ENCODE measurements at places on chromosomes 3 and 15. TPM values are rescaled to one million over a fixed set of nuclear protein-coding genes. Genes with fewer than 3 reads are reported as not detected.
A peak's percentile ranks its signal among the peaks of the same experiment; 100 is the strongest.

DNA sequence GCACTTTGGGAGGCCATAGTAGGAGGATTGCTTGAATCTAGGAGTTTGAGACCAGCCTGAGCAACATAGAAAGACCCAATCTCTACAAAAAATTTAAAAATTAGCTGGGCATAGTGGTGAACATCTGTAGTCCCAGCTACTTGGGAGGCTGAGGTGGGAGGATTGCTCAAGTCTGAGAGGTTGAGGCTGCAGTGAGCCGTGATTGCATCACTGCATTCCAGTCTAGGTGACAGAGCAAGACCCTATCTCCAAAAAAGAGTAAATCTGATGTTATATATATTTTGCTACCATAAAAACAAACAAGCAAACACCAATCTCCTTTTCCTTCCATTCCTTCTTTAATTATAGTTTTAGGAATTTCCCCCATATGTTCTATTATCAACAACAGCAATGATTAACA is 74.2 kb upstream of the RNU6-1 start:
- DNase-seq, result peak; percentile 3

DNA sequence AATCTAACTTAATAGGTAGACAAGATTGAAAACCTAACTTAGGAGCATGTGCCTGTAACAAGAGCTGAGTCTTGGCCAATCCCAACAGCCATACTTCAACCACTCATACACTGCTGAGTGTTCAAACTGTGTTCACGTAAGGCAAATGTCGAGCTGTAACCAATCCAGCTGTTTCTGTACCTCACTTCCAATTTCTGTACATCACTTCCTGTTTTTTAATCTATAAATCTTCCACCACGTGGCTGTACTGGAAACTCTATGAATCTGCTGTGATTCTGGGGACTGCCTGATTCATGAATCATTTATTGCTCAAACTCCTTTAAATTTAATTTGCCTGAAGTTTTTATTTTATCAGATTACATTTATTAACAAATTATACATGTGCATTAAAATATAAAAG is 44.6 kb upstream of the NEDD4 start:
- no peak for DNase-seq

DNA sequence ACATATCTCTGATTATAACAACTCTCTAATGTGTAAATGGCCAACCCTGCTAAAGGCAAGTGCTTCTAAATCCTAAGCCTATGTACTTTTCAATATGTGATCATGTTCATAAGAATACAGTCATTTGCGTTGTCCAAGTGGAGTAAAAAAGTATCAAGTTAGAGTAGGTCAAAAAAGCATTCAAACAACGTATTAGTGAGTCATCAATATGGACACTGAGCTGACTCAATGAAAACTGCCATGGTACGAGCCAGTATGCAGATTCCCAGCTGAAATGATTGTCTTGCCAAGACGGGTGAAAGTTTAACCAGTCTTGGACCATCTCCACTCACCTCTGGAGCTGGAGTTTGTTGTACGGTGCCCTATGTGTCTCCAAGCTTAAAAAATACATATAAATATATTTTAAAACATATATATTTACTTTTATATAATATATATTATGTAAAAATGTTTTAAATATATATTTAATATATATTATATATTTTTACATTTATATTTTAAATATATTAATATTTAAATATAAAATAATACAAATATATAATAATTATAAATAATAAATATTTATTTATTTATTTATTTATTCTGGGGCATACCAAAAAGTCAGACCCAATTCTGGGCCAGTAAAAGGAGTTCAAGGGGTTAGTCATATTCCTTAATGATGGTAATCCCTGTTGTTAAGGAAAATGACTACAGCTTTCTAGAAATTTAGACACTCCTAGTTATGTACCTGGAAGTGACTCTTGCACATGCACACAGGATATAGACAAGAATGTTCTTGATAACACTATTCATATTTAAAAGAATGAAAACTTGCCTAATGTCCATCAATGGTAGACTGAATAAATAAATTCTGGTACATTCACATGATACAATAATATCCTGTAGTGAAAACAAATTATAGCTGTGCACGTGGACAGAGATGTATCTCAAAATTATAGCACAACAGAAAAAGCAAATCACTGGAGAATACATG is 27.2 kb downstream of the PLSCR4 start:
- DNase-seq, result no peak

DNA sequence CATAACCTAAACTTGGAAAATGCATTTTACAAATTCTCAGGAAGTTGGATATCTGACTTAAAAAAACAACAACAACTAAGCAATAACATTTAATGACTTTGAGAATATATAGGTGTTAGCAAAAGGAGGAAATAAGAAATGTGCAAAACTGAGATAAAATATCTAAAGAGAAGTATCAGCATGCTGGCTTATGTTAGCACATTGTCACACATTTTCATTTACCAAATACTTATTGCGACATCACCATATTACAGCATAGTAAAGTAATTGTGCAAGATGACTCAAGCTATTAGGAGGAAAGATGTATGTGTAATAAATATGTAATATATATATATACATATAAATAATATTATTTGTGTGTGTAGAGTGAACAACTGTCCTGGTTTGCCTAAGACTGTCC is 9.2 kb downstream of the PTX3 start:
- DNase-seq, result no peak

The ZKSCAN7 gene
- total RNA-seq, result 10.8 TPM

Data from ureter (tissue), 1 donor.